Epithelial cell of proximal tubule (primary cell): ENCODE measurements at places on chromosomes 3 and 15. TPM values are rescaled to one million over a fixed set of nuclear protein-coding genes. Genes with fewer than 3 reads are reported as not detected.

- no peak for DNase-seq
Observed at GRCh38 chr3:19596408-19596807, 337.6 kb downstream of the EFHB start.

TIMMDC1 gene
- 72.2 and 85.3 TPM in 2 replicates for total RNA-seq

CSPG5 gene
- 0.65 and 2.2 TPM in 2 replicates for total RNA-seq

RCN2 gene
- 82.2 and 90.1 TPM in 2 replicates for total RNA-seq

- DNase-seq: no peak
Observed at GRCh38 chr3:47421741-47422649, 41.2 kb downstream of the PTPN23 start.

DNA sequence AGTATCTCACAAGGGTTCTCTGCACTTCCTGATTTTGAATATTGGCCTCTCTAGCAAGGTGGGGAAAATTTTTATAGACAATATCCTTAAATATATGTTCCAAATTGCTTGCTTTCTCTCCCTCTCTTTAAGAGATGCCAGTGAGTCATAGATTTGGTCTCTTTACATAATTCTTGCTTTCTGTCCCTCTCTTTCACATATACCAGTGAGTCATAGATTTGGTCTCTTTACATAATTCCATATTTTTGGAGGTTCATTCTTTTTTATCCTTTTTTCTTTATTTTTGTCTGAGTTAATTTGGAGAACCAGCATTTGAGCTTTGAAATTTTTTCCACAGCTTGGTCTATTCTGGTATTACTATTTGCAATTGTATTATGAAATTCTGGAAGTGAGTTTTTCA, 77.7 kb upstream of the NUDT16 start:
- DNase-seq: no peak

DNA sequence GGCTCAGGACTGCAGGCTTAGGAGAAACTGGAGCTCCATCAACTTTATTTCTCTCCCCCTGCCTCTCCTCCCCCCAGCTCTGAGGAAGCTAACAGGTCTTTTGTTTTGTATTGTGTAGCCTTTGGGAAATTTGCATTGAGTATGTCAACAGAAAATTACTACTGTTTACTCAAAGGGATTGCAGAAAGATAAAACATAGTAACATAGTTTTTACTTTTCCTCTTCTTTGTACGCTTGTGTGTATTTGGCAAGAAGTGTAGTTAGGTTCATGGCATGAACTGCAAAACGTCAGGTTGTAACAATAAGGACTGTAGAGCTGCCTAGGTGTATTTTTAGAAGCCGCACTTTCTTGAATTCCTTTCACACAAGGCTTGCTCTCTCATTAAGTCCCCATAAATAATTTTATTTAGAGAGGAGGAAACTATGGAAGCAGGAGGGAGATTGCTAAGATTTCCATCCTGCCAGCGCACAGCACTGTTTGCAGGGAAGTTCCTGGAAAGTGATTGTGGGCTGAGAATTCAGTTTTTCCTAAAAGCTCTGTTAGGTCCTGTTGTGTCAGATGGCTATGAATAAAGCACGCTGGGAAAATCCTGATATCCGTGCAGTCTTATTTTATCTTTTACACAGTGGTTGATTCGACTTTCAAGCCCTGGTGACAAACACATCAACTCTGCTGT, 21.1 kb upstream of the SATB1 start:
- no peak for DNase-seq

DNA sequence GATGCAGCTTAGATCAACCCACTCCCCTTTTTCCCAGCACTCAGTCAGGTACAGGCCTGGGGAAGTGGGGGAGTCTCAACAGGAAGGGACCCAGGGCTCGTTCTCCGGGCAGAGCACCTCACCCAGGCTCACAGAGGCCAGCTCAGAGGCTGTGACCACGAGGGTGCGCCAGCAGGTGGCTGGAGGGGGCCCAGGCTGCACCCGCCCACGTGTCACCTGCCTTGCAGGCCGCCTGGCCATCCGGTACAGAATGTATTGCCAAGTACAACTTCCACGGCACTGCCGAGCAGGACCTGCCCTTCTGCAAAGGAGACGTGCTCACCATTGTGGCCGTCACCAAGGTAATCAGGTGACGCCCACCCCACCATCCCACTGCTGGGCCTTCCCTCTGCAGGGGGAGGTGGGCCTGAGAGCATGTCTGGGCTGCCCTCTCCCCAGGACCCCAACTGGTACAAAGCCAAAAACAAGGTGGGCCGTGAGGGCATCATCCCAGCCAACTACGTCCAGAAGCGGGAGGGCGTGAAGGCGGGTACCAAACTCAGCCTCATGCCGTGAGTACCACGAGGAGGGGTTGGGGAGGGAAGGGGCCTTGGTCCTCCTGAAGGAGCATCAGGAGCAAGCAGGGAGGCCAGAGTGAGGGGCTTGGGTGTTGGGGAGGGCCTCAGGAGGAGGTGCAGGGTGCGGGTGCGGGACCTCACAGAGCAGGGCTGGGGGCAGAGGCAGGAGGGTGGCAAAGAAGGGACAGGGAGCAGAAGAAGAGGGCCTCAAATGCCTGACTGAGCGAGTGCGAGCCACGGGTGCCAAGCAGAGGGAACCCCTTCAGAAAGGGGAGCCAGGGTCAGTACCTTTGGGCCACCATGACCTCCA, 14.0 kb upstream of the LMAN1L start:
- no peak for DNase-seq

DNA sequence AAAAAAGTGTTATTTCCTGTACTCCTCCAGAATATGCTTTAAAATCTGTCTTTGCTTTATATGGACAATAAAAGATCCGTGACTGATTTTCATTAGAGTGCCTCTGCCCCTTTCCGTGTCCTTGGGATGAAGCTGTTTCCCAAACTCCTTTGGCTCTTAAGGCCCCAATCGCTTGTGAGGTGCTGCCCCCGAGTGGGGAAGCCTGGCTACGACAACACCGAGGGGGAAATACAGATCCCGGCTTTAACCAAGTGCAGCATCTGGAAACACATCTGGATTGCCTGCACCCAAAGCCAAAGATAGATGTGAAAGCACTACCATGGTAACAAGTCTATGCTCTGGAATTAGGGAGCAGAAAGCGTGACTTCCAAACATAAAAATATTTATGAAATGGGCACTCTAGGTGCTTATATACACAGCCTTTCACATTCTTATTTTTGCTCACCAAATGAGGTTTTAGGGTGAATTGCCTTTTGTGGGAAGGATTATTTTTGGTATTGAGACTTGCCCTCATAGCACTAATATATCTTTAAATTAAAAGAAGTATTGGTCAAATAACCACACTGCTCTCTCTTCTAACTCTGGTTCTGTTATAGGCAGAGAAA, 40.6 kb upstream of the ADCY5 start:
- DNase-seq: no peak

WNT5A gene
- 4.4 and 12.5 TPM in 2 replicates for total RNA-seq

- DNase-seq: no peak
Observed at GRCh38 chr3:108602249-108602934, 12.9 kb downstream of the DZIP3 start.

GRCh38 chr15:40894681-40895448, 615 bp downstream of the VPS18 start:
- no peak for DNase-seq

- peak; percentile 7 for DNase-seq
Observed at GRCh38 chr3:135125171-135125801, 330.2 kb downstream of the EPHB1 start.

GRCh38 chr15:65819563-65819960, 27.5 kb upstream of the DENND4A start:
- DNase-seq: no peak

- no peak for DNase-seq
Observed at GRCh38 chr15:66877477-66878271, 175.6 kb downstream of the SMAD6 start.

GRCh38 chr3:122615303-122615702, 37.9 kb downstream of the PARP15 start:
- DNase-seq: no peak

GRCh38 chr3:123261666-123262065, 59.9 kb downstream of the SEC22A start:
- no peak for DNase-seq

- DNase-seq: no peak
Observed at GRCh38 chr15:77886805-77887448, 190.6 kb downstream of the TBC1D2B start.

MAP3K13 gene
- total RNA-seq: 14.5 and 20.0 TPM in 2 replicates

DNA sequence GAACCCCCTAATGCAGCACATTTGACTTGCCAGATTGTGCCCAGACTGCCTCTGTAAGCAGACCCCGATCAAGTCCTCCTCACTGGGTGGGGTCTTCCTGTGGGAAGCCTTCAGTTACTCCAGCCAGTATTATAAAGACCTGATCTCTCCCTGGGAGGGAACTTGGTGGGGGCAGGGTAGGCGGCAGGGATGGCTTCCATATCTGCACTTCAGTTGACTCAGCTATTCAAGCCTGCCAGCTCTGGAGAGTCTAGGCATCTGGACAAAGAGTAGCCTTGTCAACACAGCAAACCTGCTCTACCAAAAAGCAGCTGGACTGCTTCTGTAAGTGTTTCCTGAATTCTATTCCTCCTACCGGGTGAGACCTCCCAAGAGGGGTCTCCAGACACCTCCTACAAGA, 21.0 kb upstream of the SLC25A38 start:
- DNase-seq: no peak

GRCh38 chr3:195548501-195548900, 5.4 kb upstream of the PPP1R2 start:
- no peak for DNase-seq

DNA sequence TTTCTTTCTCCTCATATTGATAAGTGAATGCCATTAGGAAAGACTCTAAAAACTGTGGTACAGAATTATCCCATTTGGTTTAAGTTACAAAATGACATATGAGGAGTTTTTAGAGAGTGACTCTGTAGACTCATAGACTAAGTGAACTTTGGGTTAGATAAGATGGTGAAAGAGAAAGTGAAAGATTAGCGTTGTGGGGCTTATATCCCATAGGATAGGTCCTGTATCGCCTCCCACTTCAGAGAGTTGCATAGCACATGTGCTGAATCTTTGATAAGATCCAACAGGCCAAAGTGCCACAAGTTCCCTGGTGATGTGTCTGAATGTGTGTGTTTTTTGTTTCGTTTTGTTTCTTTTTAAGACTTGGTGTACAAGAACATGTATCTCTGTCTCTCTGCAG, 666.9 kb downstream of the MECOM start:
- DNase-seq: no peak

DNA sequence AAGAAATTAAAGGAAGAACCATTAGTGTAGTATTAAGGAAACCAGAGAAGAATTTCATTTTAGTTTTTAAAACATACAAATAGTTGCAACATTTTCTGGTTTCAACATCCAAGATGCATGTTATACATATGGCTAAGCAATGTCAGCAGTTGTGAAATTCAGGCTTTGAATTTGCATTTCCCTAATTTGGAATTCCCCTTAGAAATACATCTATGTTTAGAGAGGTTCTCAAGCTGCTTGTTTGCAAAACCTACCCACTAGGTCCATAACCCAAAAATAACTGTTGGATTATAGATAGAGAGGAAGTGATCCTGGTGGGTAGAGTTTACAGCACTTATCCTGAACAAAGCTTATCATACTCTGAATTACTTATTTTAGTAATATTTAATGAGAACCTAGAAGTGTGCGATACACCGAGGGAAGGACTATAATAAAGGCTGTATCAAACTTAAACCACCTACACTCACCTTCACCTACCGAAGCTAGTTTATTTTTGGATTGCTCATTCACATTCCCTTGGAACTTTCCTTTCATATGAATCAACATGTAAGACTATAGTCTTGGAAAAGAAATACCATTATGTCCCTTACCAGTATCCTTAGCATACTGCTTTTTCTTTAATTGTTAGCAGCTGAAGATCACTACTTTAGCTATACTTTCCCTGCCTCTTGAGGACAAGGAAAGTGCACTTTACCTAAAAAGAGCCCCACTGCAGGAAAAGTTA, 60.6 kb downstream of the CHAC1 start:
- DNase-seq: no peak

DNA sequence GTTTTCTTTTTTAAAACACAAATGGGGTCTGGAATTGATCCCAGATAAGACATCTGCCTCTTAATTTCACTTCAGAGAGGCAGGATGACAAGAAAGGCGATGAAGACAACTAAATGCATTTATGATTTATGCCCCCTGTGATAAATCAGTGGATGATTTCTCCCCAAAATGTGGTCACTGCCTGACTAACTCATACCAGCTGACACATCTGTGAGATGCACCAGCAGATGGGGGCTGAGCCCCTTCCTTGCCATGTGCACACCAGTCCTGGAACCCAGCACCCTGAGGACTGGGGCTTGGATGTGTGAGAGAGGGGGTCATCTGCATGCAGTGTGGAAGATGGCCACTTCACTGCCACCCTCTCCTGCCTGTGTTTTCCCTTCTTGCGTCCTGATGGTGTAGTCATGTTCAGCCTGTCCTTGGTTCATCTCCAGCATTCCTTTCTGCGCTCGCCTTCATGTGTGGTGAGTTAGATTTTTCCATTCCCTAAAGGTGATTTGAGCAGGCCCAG, 264.3 kb downstream of the LRTM1 start:
- DNase-seq: no peak

DNA sequence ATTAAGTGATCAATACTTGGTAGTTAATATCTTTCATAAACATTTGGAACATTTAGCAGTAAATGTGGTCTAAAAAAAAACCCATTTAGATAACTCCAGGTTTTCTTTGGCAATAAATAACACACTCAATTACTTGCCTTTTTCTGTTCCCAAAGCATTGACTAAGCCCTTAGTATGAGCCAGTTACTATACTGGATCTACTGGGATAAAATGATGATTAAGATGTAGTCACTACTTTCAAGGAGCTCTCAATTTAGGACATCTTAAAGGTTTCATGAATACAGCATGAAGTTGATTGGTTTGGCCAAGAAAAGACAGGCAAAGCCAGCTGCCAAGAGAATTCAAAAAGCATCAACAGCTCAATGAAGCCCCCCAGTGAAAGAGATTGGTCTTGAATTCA, 250.9 kb downstream of the EPHA3 start:
- DNase-seq: no peak

GRCh38 chr15:78237146-78237545, 2.8 kb upstream of the ACSBG1 start:
- DNase-seq: no peak

- DNase-seq: no peak
Observed at GRCh38 chr3:64267721-64268604, 42.7 kb upstream of the PRICKLE2 start.

DNA sequence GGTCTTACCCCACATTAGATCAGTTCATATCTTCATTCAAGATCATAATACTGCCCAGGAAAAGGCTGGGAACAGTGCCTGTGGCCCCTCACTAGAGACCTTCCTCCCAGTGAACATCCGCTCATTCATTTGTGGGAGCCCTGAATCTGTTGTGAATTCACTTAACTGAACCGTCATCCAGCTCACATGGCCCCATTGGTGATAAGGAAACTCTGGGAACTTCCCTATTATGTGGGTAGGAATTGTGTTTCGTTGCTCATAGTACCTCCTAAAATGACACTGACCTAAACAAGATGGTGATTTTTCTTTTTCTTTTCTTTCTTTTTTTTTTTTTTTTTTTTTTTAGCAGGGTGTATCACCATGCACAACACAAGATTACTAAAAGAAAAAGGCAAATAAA, 6.8 kb upstream of the MESP2 start:
- no peak for DNase-seq

DNA sequence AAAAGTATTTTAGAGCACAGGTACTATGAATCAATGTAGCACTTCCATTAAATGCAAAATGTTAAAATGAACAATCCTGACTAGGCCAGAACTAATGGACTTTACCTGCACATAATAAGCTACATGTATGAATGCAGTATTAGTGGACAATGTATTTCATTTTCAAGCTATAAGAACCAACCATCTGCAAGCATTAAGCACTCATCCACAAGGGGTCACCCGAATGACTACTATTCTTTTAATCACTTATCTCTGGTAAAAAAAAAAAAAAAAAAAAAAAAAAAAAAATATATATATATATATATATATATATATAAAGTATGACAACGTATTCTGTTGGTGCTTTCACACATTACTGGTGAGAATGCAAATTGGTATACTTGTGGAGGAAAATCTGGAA, 7.2 kb downstream of the HERC1 start:
- DNase-seq: no peak
